C1 segment of cervical spinal cord (tissue), 14 donors: ENCODE measurements at places on chromosomes 6 and 20.

DNA sequence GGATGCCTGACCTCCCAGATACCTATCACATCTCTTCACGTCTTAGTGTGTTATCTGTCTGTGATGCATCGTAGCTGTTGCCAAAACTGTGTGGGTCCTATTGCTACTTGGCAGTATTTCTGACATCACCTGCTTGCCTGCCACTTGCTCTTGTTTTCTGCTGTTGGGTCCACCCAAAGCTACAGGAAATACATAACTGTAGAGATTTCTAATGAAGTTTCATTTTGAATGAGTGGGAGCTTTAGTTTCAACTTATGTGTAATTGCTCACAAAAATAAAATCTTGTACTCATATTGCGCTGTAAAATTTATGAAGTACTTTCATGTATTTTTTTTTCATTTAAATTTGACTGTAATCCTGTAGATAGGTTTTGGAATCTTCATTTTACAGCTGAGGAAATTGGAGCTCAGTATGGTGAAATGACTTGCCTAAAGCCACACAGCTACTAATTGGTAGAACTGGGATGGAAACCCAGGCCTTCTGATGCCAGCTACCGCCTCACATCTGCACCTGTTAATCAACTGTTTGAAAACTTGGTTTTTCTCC, 113.6 kb upstream of the MAN1A1 start:
- DNase-seq = no peak

- no peak for DNase-seq
Measured at GRCh38 chr6:15267221-15267620, 21.4 kb downstream of the JARID2 start.

DNA sequence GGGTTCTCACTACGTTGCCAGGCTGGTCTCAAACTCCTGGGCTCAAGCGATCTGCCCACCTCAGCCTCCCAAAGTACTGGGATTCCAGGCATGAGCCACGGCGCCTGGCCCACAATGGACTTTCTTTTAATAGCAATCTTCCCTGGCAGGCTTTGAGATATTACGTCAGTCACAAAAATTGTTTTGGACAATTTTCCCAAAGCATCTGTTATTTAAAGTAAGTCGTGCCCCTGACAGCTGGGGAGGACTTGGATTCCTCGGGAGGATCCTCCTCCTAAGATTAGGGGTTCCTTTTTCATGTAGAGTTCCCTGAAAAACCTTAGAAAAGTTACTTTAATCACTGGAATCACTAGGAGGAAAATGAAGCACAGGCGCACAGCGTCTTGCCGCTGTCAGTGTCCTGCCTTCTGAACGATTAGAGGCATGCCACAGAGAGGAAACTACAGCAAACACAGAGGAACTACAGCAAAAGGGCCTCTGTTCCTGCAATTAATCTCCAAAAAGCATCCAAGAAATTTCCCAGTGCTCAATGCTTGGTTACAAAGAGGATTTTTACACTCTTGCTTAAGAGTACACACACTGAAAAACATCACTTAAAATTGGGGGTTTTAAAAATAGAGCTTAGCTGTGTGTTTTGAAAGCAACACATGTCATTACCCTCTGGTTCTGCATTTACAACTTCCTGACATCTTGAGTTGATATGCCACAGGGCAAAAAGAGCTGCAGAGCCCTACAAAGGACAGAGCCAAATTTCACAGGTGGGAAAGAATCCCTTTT, 4.5 kb downstream of the ACSS1 start:
- DNase-seq = no peak

GRCh38 chr20:48877304-48877703, 44.2 kb upstream of the ARFGEF2 start:
- DNase-seq = no peak

DNA sequence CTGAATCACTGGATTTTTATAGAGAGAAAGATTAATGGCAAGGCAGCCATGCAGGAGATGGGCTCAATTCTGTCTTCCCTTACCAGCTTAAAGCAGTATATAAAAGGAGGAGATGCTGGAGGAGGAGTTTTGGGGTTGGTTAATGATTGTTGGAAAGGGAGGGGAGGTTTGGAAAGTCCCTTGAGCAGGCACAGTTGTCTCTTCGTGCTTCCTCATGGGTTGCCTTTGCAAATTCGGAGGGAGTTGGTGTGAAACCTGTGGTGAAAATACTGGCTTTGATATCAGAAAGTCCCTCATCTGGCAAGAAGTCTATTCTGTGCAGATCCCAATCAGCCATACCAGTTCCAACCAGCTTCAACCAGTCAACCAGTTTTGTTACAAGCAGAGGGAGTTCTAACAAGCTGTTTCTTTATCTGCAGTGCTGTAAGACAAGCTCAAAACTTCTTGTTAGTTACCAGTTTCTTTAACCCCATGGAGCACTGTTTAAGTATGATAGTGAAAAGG, 107.0 kb downstream of the HIVEP1 start:
- DNase-seq = no peak

DNA sequence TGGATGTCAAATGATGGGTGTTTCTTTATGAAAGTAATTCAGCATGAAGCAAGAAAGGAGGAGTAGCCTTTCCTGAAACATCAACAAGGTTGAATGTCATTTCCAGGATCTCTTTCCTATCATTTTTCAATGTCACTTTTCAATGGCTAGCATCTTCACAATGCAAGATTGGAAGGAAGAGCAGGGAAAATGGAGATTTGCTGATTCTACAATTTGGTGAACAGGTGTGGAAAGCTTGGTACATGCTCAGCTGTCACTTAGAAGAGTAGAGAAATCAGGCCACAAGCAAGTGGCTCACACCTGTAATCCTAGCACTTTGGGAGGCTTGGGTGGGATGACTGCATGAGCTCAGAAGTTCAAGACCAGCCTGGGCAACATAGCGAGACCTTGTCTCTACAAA, 112.7 kb upstream of the FERMT1 start:
- no peak for DNase-seq

DNA sequence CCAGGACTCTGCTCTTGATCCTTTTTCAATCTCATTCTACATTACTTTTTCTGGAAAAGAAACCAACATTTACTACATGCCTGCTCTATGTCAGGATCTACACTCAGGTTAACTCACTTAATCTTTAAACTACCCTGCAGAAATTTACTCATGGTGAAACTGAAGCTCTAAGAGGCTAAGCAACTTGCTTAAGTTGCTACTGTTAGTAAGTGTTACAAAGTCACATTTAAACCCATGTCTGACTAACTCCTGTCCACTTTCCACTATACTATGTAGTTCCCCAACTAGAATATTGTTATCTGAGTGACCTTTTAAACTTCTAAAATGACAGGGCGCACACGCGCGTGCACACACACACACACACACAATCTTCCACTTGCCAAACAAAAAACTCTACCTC, 5.0 kb downstream of the CEP162 start:
- no peak for DNase-seq

GRCh38 chr6:2633736-2634135, 117.0 kb downstream of the MYLK4 start:
- no peak for DNase-seq

DNA sequence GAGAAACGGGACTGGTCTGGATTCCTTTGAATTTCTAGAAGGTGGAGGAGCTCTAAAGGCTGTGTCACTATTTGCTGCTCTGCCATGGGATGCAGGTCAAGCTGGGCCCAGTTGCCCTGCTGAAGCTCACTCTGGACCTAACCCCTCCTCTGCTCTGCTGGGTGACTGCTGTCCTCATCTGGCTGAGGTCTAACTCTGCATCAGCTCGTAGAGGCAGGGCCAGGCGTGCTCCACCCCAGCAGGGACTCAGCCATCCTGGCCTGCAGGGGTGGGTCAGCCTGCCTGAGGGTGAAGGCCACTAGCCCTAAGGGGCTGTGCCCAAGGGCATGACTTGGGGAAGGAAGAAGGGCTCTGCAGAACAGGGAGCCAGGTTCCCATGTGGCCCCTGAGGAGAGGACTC, 852 bp downstream of the CST4 start:
- DNase-seq = no peak

GRCh38 chr6:2132916-2133315, 112.5 kb downstream of the GMDS start:
- no peak for DNase-seq

DNA sequence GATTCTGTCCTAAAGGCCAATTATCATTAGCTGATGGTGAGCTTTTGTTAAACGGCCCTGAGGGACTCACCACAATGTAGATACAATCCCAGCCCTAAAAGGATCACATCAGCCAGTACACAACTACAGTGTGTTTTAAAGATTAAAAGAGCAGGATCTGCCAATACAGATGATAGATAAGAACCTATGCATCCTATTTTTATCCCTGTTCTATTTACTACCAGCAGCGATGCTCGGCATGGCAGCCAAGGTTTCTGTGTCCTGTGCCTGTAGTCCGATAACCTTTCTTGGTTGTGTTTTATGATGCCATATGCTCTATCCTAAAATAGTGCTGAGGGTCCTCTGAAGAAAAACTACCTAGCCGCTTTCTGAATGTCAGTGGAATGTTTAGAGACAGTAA, 289.4 kb downstream of the PHACTR1 start:
- DNase-seq = no peak

DNA sequence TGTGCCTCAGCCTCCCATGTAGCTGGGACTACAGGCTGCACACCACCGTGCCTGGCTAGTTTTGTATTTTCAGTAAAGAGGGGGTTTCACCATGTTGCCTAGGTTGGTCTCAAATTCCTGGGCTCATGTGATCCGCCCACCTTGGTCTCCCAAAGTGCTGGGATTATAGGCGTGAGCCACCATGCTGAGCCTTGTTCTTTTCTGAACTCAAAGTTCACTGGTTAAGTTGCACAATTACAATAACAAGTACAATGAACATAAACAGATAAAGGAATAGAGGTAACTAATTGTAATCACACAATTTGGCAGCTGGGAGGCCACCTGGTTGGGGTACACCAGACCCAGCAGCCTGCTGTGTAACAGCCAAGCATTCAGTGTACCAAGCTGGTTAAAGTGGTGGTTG, 6.7 kb downstream of the NUDT3 start:
- no peak for DNase-seq

- no peak for DNase-seq
Measured at GRCh38 chr6:41073968-41074691, 1.4 kb downstream of the NFYA start.

- no peak for DNase-seq
Measured at GRCh38 chr6:168704678-168705077, 263.7 kb downstream of the SMOC2 start.

DNA sequence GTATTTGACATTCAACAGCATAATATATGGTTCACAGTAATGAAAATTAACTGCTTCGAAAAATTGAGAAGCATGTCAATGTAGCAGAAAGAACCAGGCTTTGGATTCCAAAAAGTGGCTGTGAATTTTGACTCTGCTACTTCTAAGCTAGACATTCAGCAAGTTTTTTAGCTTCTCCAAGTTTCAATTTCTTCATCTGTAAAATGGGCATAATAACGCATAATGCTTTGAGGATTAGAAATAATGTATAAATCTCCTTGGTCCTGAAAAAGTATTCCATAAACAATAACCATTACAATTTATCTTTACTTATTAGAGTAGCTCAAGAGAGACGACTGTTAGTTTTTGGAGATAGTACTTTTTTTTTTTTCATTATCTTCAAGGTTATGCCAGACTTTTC, 7.7 kb downstream of the BLTP3A start:
- no peak for DNase-seq

- no peak for DNase-seq
Measured at GRCh38 chr6:44631968-44632367, 244.5 kb downstream of the CDC5L start.

DNA sequence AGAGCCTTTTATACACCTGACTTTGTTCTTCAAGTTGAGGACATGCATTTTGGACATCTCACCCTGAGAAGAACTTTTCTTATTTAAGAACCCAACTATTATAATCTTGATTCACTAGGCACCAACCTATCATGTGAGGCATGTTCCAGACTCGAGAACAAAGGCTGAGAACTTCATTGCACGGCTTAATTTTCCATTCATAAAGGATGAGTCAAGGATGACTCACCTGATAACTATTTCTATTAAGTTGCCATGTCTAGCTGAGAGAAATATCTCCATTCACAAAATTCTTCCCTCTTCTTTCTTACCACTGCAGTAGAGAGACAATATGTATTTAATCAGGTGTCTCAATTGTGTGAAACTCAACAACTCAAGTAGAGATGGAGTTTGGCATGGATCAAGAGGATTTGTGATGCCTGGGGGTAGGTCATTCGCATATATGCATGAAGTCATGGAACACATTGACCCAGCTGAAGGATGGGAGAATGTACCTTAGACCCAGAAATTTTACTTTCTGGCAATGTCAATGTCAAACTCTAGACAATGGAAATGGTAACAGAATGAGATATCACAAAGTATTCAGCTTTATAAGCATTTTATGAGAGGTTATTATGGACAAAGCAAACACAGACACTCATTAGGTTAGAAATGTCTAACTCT, 208.7 kb upstream of the PRND start:
- DNase-seq = no peak

DNA sequence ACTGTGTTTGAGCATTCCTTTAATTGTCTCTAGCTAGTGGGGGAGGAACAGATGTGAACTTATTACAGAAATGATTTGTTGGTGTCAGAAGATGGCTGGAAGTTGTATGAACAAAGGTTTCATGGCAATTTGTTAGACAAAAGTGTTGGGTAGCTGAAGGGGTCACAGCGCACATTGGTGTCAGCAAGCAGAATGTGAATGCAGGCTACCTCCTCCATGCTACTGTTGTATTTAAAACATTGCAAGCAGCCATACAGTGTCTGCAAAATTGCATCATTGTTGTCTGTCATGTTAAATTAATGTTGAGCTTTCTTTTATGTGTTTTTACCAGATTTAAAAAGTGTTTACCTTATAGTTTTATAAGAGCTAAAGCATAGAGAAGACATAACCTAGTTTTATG, 6.2 kb downstream of the LRRC1 start:
- no peak for DNase-seq

DNA sequence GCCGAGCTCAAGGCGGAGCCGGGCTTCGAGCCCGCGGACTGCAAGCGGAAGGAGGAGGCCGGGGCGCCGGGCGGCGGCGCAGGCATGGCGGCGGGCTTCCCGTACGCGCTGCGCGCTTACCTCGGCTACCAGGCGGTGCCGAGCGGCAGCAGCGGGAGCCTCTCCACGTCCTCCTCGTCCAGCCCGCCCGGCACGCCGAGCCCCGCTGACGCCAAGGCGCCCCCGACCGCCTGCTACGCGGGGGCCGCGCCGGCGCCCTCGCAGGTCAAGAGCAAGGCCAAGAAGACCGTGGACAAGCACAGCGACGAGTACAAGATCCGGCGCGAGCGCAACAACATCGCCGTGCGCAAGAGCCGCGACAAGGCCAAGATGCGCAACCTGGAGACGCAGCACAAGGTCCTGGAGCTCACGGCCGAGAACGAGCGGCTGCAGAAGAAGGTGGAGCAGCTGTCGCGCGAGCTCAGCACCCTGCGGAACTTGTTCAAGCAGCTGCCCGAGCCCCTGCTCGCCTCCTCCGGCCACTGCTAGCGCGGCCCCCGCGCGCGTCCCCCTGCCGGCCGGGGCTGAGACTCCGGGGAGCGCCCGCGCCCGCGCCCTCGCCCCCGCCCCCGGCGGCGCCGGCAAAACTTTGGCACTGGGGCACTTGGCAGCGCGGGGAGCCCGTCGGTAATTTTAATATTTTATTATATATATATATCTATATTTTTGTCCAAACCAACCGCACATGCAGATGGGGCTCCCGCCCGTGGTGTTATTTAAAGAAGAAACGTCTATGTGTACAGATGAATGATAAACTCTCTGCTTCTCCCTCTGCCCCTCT, 1.1 kb downstream of the CEBPB start:
- peak; percentile 11 for DNase-seq

- no peak for DNase-seq
Measured at GRCh38 chr20:25203089-25203488, 7.6 kb downstream of the ENTPD6 start.
